ENCODE measurements at places on chromosomes 12 and 14. TPM values are rescaled to one million over a fixed set of nuclear protein-coding genes. Genes with fewer than 3 reads are reported as not detected.

GPR84 gene
- polyA plus RNA-seq, result 0.07 TPM

GRCh38 chr12:2535583-2536204 lies 259.1 kb upstream of the FKBP4 start:
- no peak for DNase-seq

DNA sequence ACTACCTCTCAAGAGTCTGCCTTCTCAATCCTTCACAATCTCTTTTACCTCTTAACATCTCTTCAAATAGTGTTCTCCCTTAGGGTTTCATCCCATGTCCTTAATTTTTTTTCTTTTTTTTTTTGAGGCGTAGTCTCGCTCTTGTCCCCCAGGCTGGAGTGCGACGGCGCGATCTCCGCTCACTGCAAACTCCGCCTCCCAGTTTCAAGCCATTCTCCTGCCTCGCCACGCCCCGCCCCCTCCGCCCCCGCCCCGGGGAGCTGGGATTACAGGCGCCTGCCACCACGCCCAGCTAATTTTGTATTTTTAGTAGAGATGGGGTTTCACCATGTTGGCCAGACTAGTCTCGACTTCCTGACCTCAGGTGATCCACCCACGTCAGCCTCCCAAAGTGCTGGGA lies 7.0 kb upstream of the BCAT1 start:
- DNase-seq, result no peak

DNA sequence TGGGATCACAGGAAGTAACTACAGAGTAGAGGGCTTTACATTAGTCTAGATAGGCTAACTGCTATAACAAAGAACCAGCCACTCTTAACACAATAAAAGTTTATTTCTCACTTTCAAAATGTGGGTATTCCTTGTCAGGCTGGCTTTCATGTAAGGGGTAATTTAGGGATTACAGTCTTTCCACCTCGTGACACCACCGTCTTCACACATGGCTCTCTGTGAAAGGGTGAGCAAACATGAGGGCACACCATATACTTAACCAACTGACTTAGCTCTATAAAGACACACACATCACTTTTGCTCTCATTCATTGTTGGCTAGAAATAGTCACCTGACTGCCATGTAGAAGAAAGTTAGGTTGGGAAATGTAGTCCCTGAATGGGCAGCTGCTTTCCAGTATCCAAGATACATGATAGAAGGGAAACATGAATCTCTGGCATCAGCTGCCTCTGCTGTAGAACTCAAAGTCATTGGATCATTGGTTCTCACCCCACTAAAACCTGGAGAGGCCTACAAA lies 66.1 kb upstream of the CRY1 start:
- no peak for DNase-seq

Measured in foreskin keratinocyte (primary cell).